ENCODE measurements at places on chromosomes 11 and 22.

GRCh38 chr22:19902245-19902715, 39.3 kb upstream of the COMT start:
- DNase-seq, result no peak

GRCh38 chr11:27696115-27696514, 4.1 kb downstream of the BDNF start:
- no peak for DNase-seq

- peak; percentile 78 for DNase-seq
Measured at GRCh38 chr11:129973068-129973467, 29.6 kb downstream of the PRDM10 start.

DNA sequence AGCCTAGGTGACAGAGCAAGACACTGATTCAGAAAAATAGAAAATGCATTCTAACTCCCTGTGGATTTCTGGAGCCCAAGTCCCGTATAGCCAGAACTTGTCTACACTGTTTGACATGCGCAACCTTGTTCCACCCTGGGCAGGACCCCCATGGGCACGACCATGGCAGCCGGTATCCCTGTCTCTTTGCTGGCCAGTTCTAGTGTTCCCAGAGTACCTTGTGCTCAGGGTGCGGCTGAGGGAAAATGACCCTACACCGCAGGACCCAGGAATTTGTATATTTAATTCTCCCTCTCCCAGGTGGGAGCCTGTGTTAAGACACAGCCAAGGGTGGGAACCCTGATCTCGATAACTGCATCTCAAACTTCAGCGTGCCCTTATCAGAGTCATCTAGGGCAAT, 36.7 kb upstream of the RIC3 start:
- no peak for DNase-seq
